Effector CD4-positive, alpha-beta T cell (primary cell): ENCODE measurements at places on chromosomes 11 and 22.

GRCh38 chr11:7014118-7014517 is 6.0 kb downstream of the ZNF214 start:
- no peak for DNase-seq

GRCh38 chr11:132658696-132659095 is 873.6 kb downstream of the OPCML start:
- DNase-seq, result no peak

DNA sequence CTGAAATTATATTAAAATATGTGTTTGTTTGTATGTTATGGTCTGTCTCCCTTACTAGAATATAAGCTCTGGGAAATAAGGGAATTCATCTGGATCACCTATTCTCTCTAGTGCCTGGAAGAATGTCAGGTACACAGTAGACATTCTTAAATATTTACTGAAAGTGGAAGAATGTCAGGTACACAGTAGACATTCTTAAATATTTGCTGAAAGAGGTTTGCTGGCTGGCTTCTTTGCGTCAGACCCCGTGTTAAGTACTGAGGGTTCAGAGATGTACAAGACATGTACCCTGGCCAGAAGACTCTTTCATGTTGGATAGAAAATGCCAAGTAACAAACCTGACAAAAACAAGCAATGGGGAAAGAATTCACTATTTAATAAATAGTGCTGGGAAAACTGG is 199.1 kb downstream of the INSC start:
- DNase-seq, result no peak

DNA sequence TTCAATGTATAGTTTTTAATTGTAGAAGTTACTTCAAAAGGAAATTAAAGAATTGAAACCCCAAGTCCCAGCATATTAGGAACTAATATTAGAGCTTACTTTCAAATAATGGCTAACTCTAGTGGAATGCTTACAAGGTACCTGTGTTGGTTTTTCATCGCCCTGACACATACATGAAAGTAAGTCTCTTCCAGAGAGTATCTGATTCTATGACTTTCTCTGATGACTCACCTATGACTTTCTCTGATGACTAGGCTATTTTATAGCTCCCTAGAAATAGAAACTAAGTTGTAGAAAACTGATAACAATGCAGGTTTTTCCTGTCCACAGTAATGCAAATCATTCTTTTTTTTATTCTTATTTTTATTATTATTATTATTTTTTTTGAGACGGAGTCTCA is 33.6 kb upstream of the MMP7 start:
- no peak for DNase-seq

- no peak for DNase-seq
Observed at GRCh38 chr11:129817534-129818051, 1.9 kb downstream of the TMEM45B start.

- DNase-seq, result no peak
Observed at GRCh38 chr11:126229858-126230540, 18.4 kb downstream of the FAM118B start.

DNA sequence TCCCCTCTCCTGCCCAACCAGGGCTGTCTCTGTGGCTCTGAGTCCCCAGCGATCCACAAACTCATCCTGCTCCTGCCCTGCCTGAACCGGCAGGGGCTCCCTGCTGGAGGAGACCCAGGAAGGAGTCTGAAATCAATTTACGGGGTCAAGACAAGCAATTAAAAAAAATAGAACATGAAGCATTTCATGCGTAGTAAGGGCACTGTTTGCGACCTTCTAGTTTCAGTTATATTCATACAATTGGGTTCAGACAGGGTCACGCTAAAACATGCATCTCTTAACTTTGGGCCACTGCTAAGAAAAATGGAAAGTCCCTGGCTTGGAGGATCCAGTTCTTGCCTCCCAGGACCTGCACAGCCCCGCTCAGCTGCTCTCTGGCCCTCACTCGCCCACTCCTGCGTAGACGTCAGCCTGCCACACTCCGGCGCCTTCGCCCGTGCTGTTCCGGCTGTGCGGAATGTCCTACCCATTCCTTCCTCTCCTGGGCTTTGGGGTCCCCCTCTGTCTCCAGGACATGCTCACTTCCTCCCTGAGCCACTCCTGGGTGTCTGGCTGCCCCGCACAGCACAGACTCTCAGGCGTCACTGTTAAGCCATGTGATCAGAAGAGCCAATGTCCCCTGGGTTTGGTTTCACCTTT is 12.8 kb downstream of the NFAM1 start:
- no peak for DNase-seq

- DNase-seq, result no peak
Observed at GRCh38 chr11:104610635-104611034, 287.6 kb downstream of the CASP12 start.

DNA sequence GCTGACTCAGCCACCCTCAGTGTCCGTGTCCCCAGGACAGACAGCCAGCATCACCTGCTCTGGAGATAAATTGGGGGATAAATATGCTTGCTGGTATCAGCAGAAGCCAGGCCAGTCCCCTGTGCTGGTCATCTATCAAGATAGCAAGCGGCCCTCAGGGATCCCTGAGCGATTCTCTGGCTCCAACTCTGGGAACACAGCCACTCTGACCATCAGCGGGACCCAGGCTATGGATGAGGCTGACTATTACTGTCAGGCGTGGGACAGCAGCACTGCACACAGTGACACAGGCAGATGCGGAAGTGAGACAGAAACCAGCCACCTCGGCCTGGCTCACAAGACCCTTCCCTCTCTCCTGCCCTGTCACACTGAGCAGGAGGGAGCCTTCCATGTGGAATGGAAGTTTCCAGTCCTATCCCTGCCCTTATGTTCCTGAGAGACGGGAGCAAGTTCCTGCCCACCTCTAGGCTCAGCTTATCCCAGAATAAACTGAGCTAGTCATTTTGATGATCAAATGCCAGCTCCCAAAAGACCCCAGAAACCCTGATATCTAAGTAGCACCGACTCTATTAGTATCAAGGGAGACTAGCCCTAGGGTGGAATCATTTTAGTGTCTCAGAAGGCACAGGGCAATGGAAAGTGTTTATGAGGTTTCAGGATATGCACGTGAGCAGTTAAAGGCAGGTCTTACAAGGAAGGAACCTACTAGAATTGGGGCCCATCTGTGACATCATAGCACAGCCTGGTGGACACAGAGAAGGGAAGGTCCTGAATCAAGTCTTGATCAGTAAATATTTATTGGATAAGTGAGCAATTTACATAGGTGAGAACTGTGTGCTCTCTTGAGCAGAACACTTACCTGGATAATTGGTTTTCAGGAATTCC is 6.3 kb upstream of the IGLL5 start:
- DNase-seq, result no peak

DNA sequence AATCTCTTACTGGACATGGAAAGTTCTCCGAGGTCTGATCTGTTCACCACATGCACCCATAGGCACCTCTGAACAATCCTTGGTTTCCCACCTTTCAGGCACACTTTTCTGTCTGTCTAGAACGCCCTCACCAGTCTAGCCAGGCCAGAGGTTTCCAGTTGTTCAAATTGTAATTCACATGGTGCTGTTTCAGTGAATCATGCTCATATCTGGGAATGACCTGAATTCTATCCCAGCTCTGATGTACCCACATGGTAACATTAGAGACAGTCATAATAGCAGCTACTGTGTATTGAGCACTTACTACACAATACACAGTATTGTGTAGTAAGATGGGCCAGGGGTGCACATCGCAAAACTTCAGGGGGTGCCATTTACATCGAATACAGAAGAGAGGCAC is 138.2 kb downstream of the COMMD9 start:
- DNase-seq, result no peak

DNA sequence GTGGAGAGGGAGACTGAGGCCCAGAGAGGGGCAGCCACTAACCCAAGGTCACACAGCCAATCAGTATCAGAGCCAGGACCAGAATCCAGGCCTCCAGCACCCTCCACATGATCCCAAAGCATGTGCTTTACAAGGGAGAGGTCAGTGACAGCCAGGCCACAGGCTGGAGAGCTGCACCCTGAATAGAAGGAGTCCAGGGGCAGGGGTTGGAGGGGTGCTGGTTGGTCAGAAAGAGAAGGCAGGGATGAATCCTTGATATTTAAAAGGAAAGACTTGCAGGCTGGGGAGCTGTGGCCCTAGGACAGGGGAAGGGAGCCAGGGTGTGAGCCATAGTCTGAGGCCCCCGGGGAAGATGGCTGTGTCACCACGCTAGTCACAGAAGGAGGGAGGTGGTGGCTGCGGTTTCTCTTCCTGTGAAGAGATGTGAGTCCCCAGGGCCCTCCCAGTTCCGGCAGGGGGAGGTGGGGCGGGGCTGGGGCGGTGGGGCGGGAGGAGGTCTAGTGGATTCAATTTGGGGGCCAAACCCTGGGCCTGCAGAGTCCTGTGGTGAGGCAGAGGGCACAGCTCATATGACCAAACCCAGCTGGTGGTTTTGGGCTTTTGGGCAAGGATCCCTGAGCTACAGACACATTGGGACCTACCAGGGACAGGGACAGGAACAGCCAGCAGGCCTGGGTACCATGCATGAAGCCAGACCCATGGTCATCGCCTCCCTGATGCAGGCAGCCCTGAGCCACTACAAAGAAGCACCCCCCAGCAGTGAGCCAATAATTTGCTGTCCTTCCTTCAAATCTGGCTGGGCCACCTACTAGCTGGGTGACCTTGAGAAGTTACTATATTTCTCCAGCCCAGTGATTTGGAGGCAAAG is 14.0 kb downstream of the RAC2 start:
- peak; percentile 90 for DNase-seq

GRCh38 chr22:17113600-17113999 is 7.6 kb downstream of the TMEM121B start:
- DNase-seq, result no peak

DNA sequence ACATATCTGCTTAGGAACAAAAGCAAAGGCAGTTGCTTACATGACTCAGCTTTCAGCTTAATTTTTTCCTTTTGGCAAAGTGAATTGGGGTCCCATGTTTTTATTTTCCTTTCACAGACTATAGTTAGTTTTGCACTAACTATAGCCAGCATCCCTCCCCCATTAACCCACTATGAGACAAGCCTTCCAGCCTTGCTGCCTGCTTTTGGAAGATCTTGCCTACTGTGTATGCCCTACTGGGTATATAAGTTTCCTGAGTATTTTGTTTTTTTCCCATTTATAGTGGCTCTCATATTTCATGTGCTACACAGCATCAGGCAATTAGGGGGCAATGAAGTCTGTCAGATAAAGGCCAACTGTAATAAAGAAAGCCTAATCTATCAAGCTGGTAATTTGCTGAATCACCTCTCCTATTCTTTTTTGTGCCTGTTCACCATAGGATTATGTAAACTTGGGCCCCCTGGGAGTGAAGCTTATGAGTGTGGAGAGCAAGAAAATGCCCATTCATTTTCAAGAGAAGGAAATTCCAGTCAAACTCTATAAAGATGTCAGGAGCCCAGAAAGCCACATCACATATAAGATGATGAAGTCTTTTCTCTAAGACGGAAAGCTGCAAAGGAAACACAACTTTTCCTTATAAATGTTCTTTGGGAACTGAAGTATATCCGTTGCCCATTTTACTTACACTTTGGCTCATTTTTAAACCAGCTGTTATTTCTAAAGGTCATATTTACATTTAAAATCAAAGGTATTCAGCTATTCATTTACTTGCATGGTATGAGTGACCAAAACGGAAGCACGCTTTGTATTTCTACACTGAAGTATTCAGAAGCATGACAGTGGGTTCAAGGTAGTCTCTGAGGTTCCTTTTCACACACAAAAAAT is 64.0 kb downstream of the CCDC83 start:
- no peak for DNase-seq

GRCh38 chr11:112156956-112157766 is 6.7 kb downstream of the IL18 start:
- DNase-seq, result no peak

DNA sequence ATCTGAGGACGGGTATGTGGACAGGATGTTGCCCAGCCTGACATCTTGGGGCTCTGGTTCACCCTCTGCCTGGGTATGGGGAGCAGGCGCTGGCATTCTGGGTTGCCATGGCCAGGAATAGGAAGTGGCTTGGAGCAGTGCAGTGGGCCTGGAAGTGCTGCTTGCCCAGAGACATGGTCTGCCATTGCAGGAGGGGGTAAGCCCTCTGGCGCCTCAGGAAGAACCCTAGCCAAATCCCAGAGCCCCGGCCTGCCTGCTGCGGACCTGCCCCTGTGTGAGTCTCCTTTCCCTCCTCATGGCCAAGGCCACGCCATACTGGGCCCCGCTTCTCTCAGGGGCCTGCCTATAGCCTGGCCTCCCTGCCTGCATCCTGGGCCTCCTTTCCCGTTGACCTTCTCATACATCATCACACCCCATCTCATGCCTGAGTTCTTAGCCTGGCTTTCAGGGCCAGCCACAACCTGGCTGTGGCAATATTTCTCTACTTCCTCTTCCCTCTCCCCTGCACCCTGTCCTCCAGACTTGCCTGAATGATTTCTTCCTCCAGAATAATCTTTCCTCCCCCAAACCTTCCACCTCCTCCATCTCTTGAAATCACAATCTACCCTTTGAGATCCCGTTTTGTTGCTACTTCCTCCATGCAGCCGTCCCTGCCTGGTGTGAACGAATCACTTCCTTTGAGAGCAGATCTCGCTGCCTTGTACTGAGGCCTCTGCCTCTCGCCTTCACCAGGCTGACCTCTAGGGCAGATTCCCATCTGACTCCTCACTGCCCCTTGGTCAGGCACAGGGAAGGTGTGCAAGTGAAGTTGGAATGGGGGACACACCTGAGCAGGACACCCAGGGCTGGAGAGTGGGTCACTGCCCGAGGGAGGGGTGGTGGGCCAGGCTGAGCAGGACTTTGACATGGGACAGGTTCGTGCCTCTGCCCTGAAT is 5.2 kb downstream of the CAPN5 start:
- DNase-seq, result no peak

GRCh38 chr11:45618897-45619296 is 46.5 kb downstream of the CHST1 start:
- no peak for DNase-seq

- DNase-seq, result no peak
Observed at GRCh38 chr22:35478633-35479107, 62.0 kb upstream of the RASD2 start.

GRCh38 chr22:48488149-48488551 is 1339.5 kb downstream of the BRD1 start:
- no peak for DNase-seq

DNA sequence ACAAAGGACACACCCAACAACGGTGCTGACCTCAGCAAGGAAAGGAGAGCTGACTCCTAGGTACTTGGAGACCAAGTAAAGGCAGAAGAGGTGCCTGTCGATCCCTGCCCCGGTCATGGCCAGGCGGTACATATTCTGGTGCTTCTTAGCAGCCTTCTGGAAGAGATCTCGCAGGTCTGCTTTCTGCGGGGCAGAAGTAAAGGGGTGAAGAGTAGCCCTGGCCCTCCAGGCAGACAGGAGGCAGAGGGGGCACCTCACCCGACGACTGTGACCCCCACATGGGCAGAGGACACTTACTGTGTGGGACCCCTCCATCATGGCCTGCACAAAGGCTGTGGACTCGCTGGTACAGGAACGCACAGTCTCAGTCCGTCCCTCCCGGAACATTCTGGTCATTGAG is 7.4 kb downstream of the CPT1B start:
- DNase-seq, result no peak

- DNase-seq, result no peak
Observed at GRCh38 chr11:18457450-18457849, 1.8 kb downstream of the LDHAL6A start.

GRCh38 chr22:43731988-43732387 is 80.1 kb downstream of the EFCAB6 start:
- no peak for DNase-seq
